ENCODE measurements at places on chromosomes 6 and 20.
A peak's percentile ranks its signal among the peaks of the same experiment; 100 is the strongest.

DNA sequence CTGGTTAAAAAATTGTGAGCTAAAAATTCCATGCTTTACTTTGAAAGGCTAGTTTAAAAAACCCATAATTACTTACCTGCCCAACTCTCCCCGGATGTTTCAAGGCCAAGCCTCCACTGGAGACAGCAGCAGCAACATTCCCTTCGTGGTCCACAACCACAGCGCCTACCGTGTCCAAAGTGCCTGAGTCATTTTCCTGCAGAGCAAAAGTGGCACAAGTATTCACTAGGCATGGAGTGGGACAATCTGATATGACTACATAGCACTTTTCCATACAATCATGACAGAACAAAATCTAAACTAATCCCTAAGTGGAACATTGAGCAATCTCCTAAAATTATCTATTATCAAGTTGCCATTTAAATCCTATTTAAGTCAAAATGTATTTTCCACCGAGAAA lies 104.8 kb downstream of the TASP1 start:
- no peak for DNase-seq

- no peak for DNase-seq
These were observed 367.6 kb upstream of the JAG1 start for GRCh38 chr20:11041396-11041795.

DNA sequence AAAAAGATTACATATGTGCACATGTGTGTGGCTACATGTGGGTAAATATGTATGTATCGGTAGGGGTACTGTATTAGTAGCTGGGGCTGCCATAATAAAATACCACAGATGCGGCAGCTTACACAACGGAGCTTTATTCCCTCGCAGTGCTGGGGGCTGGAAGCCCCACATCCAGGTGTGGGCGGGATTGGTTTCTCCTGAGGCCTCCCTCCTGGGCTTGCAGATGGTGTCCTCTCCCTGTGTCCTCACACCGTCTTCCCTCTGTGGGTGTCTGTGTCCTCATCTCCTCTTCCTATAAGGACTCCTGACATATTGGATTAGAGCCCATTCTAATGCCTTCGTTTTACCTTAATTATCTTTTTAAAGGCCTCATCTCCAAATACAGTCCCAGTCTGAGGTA lies 97.7 kb downstream of the LY86 start:
- no peak for DNase-seq

DNA sequence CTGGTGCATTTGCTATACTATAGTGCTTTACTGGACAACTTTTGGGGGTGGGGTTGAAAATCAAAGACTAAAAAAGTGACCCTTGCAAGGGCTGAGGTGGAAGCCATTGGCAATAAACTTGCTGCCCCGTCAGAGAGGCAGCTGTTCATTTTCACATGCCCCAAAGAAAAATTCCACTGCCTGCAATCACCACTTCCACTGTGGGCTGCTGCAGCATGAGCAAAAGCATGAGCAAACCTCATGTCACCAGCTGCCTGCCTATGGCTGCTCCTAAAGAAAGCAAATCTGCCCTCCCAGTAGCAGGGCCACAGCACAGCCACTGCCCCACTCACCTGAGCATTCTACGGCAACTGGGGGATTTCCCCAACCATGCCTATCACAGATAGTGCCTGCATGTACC lies 290.0 kb downstream of the PAX1 start:
- DNase-seq, result no peak

DNA sequence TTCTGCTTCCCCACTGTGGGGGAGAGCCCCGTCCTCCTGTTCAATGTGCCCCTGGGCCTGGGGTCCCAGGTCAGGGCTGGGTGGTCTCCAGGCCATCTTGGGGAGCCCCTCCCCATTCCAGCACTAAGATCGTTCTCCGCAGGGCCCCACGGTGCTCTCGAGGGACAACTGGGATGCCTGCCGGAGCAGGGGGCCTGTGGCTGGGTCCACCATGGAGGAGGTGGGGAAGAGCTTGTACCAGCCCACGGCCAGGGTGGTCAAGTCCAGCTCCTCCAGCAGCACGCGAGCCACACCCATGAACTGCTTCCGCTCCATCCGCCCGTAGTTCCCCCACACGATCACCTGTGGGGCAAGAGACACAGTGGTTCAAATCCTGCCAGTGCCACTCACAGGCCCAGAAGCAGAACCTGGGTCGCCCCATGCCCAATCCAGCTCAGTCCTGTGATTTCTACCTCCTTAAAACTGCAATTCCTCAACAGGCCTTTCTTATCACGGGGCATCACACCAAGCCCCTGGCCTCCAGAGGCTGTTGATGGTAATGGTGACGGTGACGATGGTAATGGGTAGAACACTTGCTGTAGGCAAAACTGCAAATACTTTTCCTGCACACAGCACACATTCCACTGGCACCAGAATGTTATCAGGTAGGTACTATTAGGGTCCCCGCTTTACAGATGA lies 10.5 kb downstream of the KCNK15 start:
- no peak for DNase-seq

DNA sequence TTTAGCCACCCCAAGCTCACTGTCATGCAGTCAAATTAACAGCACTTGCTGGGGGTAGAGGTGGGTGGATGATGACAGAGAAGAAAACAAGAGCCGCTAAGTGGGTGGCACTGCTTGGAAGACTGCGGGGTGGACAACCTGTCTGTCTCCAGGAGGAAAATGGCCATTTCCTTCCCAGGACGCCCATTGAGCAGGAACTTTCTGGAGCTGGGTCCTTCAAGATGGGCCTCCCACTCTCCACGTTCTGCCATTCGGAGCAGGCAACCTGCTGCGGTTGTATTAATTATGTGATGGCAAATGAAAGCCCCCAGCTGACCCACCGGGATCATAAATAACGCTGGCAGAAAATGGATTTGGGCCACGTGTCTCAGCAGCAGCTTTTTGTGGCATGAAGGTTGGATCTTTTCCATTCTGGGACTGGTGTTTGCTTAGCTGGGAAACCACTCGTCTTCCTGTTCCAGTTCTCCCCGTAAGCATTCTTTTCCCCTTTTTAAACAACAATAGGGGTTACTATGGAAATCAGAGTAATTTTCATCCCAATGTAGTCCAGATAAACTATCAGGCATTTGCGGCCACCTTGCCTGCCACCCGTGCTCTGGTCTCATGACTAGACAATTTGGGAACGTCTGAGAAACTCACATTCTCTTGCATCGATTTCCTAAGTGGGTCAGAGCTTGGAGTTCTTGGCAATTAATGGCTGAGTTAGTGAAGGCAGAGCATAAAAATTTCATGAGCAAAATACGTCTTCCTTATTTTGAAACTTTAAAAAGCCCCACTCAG lies 215.5 kb downstream of the ANKRD60 start:
- DNase-seq, result no peak

GRCh38 chr6:10381133-10381829 lies 33.6 kb downstream of the TFAP2A start:
- DNase-seq, result no peak

GRCh38 chr6:111724505-111724904 lies 118.8 kb upstream of the TRAF3IP2 start:
- DNase-seq, result peak; percentile 51

DNA sequence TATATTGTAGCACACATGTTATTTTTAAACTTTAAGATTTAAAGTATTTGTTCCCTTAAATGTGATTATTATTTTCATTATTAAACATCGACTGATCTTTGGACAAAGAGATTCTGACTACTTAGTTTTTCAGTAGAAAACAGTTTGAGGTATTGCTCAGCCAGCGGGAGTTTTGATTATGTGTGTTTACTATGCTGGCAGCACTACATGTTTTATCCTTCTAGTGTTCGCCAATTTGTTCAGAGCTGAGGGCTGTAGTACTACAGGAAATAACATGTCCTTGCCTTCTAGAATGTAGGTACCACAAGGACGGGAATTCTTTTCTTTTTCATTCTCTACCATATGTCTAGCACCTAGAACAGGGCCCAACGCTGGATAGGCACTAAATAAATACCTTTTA lies 11.1 kb upstream of the LCA5 start:
- DNase-seq, result no peak

DNA sequence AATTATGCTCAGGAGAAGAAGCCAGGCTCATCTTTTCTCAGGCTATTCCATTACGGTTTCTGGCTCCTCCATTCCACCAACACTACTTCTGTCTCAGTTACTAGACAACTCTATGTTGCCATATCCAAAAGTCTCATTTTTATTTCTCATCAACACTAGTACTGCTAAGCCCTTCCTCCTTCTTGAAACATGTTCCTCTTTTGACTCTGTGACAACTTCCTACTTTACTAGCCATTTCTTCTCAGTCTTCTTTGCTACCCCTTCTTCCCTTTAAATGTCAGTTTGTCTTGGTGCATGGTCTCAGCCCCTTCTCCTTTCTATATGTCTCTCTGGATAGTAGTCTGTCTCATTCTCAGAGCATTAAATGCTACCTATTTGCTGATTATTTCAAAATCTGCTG lies 7.1 kb upstream of the ADGRG6 start:
- no peak for DNase-seq

DNA sequence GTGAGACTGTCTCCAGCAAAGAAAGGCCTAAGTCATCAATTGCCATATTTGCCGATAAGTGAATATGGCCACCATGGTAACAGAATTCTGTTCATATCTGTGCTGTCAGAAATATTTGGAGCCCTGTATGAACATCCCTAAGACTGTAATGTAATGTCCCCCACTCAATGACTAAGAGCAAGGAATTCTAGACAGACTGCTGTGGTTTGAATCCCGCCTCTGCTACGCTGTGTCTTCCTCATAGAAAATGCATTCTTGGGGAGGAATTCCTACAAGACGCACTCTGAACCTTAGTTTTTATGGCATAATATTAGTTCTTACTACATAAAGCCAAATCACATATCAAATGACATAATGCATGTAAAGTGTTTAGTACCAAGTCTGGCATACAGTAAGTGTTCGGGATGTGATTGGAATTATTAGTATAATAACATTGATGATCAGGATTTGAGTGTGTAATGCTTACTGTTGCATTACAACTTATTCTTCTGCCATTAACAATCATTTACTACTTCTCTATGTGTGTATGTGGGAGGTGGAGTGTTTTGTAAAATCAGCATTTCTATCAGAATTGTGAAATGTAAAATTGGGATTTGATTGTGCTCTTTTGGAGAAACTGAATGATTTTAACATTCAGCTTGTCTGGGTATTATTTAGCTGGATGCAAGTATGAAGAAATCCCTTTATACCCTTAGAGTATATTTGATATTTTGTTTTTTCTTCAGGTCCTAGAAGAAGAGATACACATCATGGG lies 103.0 kb downstream of the OLIG3 start:
- no peak for DNase-seq

- no peak for DNase-seq
These were observed 156.0 kb downstream of the RFPL4B start for GRCh38 chr6:112503091-112503596.

DNA sequence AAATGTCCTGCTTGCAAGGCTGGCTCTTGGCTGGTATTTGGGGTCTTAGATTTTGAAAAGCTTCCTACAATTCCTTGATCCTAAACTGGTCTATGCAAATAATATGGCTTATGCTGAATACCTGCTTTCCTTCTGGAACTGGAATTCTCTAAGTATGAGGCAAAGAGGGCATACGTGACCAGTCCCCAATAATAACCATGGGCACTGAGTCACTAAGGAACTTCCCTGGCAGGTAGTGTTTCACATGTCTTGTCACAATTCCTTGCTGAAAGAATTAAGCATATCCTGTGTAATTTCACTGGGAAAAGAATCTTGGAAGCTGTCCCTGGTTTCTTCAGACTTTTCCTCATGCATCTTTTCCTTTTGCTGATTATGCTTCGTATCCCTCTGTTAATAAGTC lies 106.5 kb downstream of the MMS22L start:
- no peak for DNase-seq

- DNase-seq, result no peak
These were observed 22.5 kb upstream of the MMS22L start for GRCh38 chr6:97305414-97306066.

GRCh38 chr20:1414982-1415381 lies 22.1 kb upstream of the FKBP1A start:
- no peak for DNase-seq

- DNase-seq, result no peak
These were observed 164.7 kb upstream of the CCN2 start for GRCh38 chr6:132115714-132116366.

GRCh38 chr6:62446647-62447316 lies 160.8 kb upstream of the KHDRBS2 start:
- no peak for DNase-seq

DNA sequence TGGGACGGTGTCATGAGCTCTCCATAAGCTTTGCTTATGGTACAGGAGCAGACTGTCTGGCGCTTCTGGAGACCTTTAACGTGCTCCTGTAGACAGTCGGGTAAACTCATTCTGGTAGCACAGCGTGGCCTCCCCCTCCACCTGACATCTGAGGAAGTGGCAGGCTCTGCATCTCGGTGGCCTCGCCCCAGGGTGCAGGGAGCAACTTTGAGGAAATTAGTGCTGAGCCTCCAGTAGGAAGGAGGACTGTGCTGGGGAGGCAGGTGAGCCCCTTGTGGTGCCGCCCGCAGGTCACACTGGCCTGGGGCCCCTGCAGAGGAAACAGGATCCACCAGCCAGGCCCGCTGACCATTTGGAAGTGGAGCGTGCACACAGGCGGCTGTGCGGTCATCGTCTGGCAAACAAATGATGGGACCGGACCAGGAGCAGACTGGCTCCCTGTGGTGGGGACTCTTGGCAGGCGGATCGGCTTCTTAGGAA lies 57.9 kb downstream of the SYNJ2 start:
- DNase-seq, result no peak

DNA sequence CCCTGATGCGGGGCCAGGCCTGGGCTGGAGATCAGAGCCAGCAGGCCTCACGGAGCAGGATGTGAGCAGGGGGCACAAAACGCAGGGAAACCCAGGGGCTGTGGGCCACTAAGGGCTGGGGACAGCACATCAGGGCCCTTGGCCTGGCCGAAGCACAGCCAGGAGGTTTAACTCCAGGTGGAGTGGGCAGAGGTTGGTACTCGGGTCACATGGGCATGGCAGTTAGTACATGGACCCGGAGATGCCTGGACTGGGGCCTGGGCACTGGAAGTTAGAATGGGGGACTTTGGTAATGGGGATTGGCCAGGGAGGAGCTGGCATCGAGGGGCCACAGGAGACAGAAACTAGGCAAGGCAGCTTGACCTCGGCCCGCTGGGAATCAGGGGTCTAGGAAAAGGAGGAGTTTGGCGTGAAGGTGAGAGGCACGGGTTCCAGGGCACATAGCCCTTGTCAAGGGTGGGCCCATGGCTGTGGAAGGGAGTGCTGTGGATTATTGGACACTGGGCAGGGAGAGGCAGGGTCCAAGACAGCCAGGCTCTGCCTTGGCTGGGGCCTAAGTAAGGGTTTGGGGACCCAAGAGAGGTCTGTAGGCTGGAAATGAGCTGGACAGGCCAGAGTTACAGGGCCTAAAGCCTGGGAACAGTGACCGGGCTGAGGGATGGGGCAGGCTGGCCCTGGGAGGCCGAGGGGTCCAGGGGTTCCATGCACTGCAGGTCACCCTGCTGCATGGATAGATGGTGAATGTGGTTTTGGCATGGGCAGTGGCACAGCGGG lies 41.6 kb upstream of the CD93 start:
- DNase-seq, result no peak

DNA sequence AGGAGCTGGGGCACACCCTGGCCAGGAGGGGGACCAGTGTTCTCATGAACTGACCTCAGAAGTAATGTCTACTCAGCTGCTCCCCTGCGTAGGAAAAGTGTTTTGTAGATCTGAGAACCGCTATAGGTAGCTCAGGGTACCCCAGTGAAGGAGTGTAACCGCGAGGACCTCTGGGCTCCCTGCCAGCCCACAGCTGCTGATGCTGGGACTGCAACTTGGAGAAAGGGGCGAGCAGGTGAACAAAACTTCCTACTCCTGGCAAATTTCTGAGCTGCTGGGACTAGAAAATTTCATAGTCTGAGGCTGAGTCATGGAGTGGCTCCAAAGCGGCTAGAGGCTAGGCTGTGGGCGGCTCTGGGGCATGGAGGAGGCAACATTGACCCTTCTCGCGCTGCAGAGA lies 51.9 kb downstream of the PYGB start:
- no peak for DNase-seq

Measured in CD4-positive, alpha-beta T cell treated with Interleukin-12 subunit alpha and Interleukin-12 subunit beta, for 1 hour (primary cell).